ENCODE measurements at places on chromosomes 3 and 15.

- DNase-seq = peak; percentile 5
Observed at GRCh38 chr15:29822684-29823459, 604 bp upstream of the TJP1 start.

DNA sequence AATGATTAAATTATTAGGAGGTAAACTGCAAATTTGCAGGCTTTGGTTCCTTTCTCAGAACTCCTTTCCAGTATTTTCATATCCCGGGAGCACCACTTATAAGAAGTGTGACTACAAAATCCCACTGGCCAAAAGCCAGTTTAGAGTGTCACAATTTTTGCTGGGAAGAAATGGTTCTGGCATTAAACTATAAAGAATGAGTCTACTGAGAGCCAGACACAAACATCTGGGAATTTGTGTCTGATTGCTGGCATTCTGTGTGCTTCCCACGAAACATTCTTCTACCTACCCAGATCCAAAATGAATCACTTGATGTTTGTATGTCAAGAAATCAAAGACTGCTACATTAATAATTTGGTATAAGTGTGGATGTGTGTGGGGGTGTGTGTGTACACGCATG lies 82.8 kb downstream of the DUT start:
- no peak for DNase-seq

DNA sequence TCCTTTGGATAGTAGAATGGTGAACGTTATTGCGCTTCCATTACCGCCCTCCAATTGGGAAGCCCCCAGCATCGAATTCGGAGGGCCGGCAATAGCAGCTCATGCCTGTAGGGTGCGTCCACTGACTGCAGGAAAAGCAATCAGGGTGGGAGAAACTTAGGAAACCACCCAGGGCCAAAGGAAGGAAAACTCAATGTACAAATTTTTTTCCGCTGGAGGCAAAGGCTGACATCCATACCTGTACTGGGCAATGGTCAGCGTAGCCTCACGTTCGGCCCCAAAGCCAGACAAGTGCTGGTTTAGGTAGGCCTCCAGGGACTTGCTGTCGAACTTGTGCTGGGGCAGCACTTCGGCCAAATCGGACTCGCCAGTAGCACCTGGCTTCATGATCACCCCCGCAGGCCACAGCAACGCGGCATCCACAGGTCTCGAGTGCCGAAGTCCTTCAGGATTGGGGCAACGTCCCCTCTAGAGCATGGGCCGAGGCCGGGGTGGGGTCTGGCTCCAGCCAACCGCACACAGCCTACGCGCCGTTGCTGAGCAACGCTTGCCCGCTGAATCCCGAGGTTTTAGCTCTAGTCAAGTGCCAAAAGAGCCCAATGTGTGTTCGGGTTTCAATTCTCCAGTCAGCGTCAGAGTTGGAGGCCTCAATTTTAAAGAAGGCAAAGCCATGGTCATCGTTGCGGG lies at the start of gene ACAD11:
Gene ACAD11, minus strand, starts transcription at position 445 of the 687 bp plus-strand sequence. Its CDS starts 58 bp downstream, at position 387.
- DNase-seq = peak; percentile 30

DNA sequence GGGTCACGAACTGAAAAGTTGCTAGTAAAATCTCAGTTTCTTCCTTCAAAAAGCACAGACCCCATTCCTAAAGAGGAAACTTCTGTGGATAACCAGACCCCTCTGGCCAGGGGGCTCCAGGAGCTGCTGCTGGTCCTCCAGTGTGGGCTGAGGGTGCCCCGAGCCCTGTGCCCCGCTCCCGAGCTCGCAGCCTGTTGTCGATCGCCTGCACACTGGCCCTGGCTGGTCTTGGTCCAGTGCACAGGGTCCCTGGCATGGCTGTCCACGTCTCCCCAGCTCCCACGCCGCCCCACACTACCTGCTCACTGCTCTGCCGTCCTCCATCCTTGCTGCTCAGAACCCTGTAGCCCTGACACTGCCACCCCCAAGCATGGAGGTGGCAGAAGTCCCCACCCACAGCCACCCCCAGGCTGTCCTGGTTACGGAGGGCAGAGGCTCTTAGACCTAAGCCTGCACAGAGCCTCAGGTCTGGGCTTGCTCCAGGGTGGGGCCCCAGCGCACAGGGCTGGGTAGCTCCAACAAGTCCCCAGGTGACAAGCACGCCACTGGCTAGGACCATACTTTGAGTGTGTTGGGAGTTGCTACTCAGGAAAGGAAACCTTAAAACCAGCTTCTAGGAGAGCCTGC lies 87.0 kb downstream of the PLXNA1 start:
- no peak for DNase-seq

DNA sequence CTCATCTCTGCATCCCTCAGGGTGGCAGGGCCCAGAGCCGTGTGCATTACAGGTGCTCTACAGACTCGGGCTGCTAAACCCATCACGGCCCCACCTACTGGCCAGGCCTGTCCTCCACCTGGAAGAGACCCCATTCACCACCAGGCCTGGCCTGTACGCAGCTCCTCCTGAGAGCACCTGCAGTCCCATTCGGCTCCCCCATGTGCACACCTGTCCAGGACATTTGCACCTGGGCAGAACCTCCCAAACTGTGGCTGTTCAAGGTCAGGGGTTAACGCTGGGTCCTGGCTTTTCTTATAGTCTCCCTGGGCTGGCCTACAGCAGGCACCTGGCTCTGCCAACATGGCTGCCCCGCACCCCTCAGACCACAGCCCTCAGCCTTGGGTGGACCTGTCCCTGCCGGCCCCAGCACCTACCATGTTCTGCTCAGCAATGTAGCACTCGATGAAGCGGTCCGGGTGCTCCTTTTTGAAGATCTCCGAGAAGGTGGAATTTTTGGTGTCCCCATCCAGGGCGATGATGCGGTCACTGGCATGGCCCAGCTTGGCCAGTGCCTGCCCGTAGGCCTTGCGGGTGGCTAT lies 25.7 kb downstream of the TKT start:
- no peak for DNase-seq

DNA sequence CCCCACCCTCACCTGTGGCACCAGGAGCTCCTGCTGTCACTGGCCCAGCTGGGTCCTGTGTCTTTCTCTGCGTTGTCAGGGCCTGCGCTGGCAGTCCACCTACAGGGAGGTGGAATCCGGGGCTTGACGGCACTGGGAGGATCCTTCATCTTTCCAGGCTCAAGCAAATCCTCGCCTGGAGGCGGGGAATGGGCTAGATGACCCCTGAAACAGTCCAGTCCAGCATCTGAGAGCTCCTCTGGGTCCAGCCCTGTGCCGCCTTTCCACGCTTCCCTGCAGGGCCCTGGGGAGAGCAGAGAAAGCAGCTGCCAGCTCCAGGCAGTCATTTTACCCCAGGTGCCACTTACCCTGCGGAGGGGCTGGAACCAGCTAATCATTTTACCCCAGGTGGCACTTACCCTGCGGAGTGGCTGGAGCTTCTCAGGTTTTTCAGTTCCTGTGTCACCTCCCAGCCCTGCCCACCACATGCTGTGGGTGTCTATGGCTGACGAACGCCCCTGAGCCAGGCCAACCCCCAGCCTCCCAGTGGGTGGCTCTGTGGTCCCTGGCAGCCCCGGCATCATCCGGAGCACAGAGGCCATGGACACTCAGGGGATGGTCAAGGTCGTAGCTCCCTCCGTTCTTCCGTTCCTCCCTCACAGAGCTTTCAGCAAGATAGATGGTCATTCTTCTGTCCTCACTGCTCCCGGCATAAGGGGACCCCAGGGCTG lies 17.9 kb upstream of the ADIPOQ start:
- DNase-seq = no peak

DNA sequence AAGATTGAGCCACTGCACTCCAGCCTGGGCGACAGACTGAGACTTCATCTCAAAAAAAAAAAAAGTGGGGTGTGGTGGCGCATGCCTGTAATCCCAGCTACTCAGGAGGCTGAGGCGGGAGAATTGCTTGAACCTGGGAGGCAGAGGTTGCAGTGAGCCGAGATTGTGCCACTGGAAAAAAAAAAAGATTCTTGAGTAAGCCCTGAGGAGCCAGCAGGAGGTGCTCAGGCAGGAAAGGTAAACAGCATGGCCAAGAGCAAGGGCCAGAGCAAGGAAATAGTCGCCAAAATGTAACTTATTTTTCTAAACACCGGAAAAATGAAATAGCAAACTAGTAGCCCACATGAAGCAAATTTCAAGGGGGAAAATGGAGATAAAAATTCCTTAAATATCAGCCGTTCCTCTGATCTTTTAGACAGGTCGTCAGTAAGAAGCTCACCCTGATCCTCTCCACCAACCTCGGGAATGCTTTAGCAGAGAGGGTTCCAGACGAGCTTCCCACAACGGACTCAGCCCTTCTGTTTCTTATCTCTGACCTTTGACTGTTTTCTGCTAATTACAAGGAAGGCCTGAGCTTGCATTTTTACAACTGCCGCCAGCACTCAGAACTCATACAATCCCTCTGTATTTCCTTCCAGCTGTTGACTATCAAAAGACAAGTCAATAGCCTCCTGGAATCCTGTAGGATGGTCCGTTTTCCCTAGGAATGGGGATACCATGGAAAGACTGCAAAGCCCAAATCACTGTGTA lies 45.0 kb upstream of the AKAP13 start:
- DNase-seq = no peak

DNA sequence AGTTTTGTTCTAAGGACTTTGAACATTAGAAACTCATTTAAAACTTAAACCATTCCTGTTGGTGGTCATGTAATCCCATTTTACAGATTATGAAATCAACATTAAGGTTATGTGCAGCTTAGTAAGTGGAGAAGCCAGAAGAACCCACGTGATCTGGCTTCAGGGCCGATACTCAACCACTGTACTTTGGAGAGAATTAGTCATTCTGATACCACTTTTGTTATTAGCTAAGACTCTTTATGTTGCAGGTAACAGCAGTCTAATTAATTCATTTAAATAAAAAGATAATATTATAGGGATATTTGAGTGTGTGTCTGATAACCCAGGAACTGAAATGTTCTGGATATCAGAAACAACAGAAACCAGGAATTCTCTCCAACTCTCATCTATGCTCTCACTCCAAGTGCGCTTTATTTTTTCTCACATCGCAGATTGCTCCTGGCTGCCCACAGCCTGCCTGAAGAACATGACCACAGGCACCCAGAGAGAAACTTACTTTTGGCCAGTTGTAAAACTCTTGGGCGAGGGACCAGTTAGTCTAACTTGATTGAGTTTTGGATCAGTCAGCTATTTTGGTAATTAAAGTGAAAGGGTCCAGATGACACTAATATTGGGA lies 25.2 kb downstream of the UBE2E1 start:
- DNase-seq = no peak

GRCh38 chr15:60520825-60521368 lies 42.0 kb upstream of the ICE2 start:
- peak; percentile 70 for DNase-seq

GRCh38 chr3:141802316-141803077 lies 39.3 kb downstream of the GRK7 start:
- no peak for DNase-seq

- DNase-seq = no peak
Observed at GRCh38 chr3:156483426-156483825, 71.5 kb downstream of the SSR3 start.

DNA sequence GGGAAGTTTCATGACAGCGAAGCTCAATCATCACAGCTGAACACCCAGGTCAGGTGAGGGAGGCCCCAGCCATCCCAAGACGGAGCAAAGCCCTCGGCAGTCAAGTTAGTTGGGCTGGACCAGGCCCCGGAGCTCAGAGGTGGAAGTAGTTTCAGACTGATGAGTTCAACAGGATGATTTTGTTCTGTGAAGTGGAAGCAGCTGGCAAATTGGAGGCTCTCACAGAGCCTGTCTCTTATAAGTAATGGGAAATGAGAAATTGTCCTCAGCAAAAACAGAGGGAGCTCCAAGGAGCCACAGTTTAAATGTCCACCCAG lies 245.1 kb downstream of the XXYLT1 start:
- DNase-seq = no peak

DNA sequence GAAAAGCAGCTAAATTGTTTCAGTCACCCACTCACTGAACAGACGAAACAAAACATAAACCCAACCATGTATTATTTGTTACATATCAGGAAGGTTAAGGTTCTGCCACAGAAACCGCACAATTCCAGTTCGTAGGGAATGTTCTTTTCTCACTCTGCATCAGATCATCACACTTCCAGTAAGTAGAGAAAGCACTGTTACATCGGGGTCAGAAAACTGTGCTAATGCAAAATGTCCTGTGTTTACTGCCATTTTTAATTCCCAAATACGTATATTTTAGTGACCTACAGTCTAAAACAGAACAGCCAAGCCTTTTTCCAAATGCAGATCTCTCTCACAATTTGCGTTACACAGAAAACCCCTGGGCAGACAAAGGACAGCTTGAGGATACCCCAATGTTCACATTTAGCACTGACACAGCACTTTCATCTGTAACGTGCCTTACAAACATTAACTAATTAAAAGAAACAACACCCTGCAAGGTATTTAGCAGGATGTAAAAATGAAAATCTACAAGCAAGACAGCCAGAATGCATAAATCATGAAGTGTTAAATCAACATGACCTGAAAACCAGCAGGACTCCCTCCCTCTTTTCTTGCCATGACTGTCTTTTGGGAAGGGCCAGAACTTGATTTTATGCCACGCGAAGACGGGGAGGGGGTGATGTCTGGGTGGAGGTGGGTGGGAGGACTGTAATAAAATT lies 34.8 kb upstream of the SKIL start:
- no peak for DNase-seq

- no peak for DNase-seq
Observed at GRCh38 chr15:35888815-35889214, 342.9 kb upstream of the DPH6 start.

DNA sequence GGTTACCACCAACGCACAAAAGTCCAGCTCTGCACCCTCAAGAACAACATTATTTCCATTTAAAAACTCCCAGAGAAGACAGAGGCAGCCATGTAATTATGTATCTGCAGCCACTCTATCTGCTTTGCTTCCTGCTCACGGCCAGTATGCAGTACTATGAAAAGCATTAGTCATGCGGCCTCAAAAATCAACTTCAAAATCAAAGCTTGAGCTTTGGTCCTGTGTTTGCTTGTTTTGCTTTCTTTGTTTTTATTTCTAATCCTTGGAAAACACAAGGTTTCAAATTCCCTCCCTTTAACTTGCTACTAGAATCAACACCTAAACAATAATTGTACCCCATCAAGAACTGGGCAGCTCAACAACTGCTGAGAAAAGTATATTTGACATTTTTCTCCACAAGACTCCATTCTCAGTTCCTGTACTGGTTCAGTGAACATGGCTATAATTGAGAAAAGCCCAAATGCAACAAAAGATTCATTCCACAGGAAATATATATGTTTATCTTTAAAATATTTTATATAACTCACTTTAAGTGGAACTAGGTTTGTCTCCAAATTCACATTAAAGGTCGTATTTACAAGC lies 37.6 kb downstream of the GBE1 start:
- DNase-seq = no peak

DNA sequence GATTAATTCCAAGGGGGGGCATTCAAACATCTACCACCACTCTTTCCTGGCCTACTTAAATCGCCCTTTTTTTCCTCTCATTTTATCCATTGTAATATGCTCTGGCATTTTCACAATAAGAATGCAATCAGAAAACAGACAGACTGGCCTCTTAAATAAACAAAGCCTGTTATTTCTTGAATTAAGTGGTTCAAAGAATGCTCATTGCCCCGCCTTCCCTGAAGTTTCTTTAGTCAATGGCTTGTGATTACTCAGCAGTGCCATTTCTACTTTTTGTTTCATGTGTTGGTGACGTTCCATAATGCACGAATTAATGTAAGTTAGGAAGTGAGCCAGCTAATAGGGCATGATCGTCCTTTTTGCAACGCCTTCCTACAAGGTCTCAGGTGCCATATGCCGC lies 68.0 kb downstream of the FBN1 start:
- DNase-seq = no peak

Measured in NT2/D1 (cell line).